ENCODE measurements at places on chromosomes 11 and 22.

DNA sequence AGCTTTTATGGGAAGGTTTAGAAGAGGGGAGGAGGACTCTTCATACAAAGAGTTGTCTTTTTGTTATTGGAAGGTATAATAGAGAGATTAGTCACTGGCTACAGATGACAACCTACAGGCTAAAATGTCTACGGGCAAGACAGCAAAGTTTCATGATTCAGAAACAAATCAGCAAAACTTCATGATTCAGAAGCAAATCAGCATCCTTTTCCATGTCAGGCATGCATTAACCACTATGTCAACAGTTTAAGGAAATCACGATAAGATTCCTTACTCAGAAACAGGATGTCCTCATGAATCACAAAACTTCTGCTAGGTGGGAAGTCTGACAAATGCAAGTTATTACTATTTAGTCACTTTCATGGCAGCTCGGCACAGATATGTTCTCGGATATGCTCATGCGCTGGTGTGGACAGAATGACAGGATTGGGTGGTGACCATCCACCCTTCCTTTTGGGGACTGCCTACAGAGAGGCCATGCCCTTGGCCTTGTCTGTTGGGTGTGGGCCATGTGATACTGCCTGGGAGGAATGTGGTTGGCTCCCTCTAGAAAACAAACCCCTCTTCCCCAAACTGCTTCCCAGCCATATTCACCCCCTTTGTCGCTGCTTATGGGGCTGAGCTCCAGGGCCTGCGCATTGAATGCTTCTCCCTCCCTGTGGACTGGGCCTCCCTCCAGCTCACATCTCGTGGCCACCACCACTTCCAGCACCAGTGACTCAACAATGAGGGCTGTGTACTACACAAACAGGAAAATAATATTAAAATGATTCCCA lies 10.1 kb downstream of the C11orf91 start:
- DNase-seq, result peak; percentile 96

GRCh38 chr11:44944853-44945235 lies 5.8 kb downstream of the TP53I11 start:
- no peak for DNase-seq

GRCh38 chr22:45192701-45193187 lies 29.0 kb downstream of the NUP50 start:
- DNase-seq, result no peak

- DNase-seq, result no peak
Measured at GRCh38 chr22:44200855-44201550, 20.3 kb downstream of the PARVG start.

DNA sequence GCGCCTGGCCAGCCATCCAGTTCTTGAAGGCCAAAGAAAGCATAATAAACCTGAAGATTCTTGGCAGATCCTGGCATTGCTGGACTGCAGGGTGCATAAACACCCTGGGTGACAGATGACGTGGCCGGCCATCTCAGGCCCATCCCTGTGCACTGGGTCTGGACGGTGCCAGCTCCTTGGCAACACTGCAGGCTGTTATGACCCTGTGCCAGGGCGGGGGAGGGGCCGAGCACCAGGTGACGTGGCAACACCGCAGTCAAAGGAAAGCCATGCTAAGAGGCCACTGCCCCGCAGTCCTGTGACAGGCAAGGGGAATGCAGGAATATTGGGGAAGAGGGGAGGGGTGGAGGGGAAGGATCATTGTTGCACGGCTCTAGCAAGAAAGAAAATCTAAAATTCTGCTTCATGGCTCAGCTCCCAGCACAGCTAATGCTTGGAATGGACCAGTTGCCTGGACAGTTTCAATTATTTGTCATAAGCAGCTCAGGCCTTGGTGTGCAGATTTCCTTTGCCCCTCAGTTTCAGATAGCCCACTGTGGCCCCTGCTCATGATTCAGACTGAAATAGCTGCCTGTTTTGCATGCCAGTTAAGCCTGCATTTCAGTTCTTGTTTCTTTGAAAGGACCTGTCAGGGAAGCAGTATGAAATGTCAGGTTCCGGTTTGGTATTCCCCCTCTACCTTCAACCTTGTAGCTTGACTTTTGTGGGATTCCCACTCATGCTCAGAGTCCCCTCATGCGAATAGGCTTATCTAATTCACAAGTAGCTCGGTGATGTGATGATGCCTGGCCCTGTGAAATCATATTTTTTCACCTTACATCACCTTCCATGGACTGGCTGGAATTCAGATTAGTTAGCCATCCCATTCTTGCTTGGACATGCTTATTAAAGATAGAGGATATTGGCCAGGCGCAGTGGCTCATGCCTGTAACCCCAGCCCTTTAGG lies 29.7 kb upstream of the DDX6 start:
- no peak for DNase-seq

DNA sequence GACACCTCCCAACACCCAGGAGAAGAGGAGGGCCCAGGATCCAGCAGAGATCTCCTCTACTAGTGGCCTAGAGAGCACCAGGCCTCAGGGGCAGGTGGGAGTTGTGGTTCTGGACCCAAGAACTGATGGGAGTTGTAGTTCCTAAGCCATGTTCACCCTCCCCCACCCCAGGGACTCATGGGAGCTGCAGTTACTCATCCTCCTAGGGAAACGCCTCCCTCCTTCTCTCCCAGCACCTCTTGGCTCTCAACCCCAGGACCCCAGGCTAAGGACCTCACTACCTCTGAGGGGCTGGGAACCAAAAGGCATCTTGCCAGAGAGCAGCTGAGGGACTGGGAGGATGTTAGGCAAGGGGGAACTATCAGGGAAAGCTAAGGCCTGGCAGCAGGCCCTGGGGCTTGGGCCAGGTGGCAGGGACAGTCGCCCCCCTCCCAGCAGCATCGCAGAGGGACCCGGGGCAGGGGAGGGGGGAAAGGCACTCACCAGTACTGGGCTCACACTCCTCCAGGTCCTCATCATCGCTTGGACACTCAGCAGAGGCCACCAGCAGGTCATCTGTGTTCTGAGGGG lies 28.9 kb downstream of the SLC22A12 start:
- no peak for DNase-seq

GRCh38 chr11:134252346-134253187 lies 585 bp downstream of the THYN1 start:
- DNase-seq, result no peak

DNA sequence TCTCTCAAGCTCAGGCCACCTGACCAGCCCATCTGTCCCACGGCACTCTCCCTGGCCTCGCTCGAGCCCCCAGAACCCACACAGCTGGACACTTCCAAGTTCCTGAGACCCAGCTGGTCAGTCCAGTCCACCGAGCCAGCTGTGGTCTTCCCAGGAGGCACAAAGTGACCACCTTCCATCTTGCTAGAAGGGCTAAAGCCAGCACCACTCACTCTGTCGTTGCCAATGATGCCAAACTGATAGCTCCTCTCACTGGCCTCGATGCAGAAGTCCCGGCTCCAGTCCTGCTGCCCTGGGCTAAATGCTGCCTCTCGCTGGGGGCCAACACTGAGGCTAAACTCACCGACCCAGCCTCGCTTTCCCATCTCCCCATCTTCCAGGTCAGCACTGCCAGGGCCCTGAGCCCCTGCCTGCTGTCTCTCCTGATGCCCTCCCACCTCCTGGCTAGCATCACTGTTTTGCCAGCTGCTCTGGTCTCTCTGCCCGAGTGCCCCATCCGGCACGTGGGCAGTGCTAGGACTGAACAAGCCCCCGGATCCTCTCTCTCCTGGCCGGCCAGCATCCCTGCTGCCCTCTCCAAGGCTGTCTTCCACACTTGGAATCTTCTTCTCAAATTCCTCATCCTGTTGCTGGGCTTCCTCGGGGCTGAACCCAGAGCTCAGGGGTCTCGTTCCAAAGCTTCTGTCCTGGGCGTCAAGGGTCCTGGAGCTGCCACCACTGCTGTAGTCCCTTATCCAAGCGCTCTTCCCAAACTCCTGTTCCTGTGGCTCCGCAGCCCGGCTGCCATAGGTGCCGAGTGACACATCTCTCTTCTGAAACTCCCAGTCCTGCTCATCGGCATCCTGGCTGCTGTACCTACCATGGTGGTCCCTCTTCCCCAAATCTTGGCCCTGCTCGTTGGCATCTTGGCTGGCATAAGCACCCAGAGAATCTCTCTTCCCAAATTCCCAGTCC lies 15.4 kb downstream of the TNKS1BP1 start:
- no peak for DNase-seq

- DNase-seq, result no peak
Measured at GRCh38 chr11:1389932-1390568, at the start of gene BRSK2. BRSK2 (plus strand) TSS chr11:1389934; CDS start chr11:1390285, 351 bp downstream.
